ENCODE measurements at places on chromosomes 2 and 18. TPM values are rescaled to one million over a fixed set of nuclear protein-coding genes. Genes with fewer than 3 reads are reported as not detected.

Gene SLC4A5
- 0.61 TPM for total RNA-seq

GRCh38 chr2:9753276-9753600, 90.0 kb upstream of the TAF1B start:
- H3K4me1 ChIP-seq: peaks cover 10% of the 10 kb centered on the region
- DNase-seq: peak; percentile 81
- H3K36me3 ChIP-seq: no peaks in the 10 kb centered on the region
- H3K4me3 ChIP-seq: no peak overlapping the region
- H3K27me3 ChIP-seq: no peaks in the 10 kb centered on the region

- no peak for DNase-seq
- H3K4me3 ChIP-seq: no peak overlapping the region
- H3K27ac ChIP-seq: no peak overlapping the region
- H3K27me3 ChIP-seq: no peaks in the 10 kb centered on the region
- H3K36me3 ChIP-seq: no peaks in the 10 kb centered on the region
- H3K4me1 ChIP-seq: peaks cover 7% of the 10 kb centered on the region
Observed at GRCh38 chr2:120858361-120859106, 122.9 kb downstream of the GLI2 start.

Gene SOX11
- not detected for total RNA-seq

- DNase-seq: no peak
- H3K4me1 ChIP-seq: no peaks in the 10 kb centered on the region
- H3K4me3 ChIP-seq: no peak overlapping the region
- H3K27me3 ChIP-seq: no peaks in the 10 kb centered on the region
- peaks cover 13% of the 10 kb centered on the region for H3K36me3 ChIP-seq
Observed at GRCh38 chr2:111162718-111163331, 42.1 kb downstream of the BCL2L11 start.

Data from adrenal gland (tissue), 19 donors.